Pons (tissue), 1 donor: ENCODE measurements at places on chromosomes 2 and 18.

GRCh38 chr18:34604591-34604990 lies 105.5 kb upstream of the DTNA start:
- no peak for DNase-seq

DNA sequence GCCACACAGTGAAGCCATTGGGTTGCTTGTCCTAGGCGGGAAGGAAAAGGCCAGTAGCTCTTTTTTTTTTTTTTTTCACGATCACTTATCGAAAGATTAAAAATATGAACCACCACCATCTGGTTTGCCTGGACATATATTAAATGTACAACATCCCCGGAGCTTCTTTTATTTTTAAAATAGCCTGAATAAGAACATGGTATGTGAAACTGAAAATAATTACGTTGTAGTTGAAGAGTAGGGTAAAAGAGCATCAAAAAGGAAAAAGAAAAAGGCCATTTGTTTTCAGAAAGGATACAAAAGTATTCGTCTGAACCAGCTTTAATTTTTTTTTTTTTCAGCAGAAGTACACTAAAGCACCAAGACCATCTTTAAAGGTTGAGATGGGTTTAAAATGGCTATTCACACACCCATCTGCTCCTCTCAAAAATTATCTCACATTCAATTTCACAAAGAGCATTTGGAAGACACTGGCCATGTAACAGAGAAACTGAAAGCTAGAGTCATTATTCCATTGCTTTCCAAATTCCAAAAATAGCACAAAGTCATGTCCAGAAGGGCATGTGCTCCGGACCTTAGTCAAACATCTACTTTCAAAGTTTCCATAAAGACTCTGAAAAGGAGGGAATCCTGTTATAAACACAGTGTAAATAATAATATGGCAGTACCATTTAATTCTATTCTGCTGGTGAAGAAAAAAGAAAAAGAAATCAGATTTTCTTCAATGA lies 82.9 kb downstream of the SCN3A start:
- DNase-seq, result no peak

GRCh38 chr2:207688597-207688996 lies 22.8 kb upstream of the CCNYL1 start:
- DNase-seq, result no peak

DNA sequence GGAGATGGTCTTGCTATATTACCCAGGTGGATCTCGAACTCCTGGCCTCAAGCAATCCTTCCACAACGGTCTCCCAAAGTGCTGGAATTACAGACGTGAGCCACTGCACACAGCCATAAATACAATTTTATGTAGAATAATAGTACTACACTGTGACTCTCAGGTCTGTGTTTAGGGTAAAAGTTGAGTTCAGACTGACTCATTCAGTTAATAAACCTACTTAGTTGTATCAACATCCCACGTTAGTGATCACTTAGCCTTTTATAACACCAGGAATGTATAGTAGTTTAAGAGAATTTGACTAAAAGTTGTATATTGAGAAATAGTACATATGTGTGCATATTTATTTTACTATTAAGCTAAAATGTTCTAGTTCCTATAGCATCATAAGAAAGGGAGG lies 237.5 kb downstream of the PHLPP1 start:
- DNase-seq, result no peak

DNA sequence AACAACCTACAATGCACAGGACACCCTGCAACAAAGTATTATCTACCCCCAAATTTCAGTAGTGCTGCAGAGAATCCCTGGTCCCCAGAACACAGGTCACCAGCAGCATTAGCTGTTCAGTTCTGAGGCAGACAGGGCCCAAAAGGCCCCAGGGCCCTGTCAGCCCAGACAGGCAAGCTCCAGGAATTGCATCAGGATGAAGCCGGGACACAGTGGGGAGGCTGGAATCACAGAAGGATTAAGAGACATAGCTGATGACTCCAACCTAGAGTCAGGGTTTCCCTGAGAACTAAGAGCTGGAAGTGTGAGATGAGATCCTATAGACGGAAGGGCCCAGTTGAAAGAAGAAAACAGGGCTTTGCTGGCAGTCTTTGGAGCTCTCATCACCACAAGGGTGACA lies 148.1 kb downstream of the GALNT14 start:
- DNase-seq, result no peak
